ENCODE measurements at places on chromosomes 16 and 17.
A peak's percentile ranks its signal among the peaks of the same experiment; 100 is the strongest.

DNA sequence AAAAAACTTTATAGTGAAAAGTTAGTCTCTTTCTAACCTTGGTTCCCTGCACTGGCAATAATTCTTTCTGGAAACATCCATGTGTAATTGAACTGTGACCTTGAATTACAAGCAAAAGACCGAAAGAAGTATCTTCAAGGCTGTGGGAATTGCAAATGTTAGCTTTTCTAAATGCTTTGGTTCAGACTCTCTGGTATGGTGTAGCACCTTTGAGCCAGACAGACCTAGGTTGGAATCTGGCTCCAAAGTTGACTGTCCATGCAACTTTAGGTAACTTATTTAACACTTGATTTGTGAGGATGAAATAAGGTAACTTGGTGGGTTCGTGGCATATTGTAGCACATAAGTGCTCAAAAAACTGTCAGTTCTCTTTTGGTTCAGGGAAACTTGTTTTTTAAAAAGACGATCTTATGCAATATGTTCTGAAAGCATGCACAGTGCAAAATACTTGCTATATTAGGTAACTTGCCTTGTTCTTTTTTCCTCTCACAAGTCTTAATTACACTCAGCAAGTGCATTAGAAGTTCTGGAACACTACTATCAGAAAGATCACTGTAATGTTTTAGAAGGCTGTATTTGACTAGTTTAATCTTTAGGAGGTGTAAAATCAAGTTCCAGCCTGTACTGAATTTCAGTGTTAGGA lies 46.3 kb downstream of the TANGO6 start:
- H3K36me3 ChIP-seq: no peaks in the 10 kb centered on the region
- no peak overlapping the region for H3K4me3 ChIP-seq
- H3K4me1 ChIP-seq: no peaks in the 10 kb centered on the region
- no peak for DNase-seq
- no peak overlapping the region for H3K27ac ChIP-seq

- peak; percentile 81 for DNase-seq
- peaks cover 8% of the 10 kb centered on the region for H3K4me1 ChIP-seq
- no peaks in the 10 kb centered on the region for H3K36me3 ChIP-seq
These were observed 2.6 kb downstream of the PMP22 start for GRCh38 chr17:15262291-15263205.

GRCh38 chr17:61809816-61810392 lies 53.4 kb downstream of the BRIP1 start:
- DNase-seq: no peak
- H3K4me1 ChIP-seq: no peaks in the 10 kb centered on the region
- H3K36me3 ChIP-seq: peaks cover 11% of the 10 kb centered on the region
- no peak overlapping the region for H3K4me3 ChIP-seq
- no peak overlapping the region for H3K27ac ChIP-seq

DNA sequence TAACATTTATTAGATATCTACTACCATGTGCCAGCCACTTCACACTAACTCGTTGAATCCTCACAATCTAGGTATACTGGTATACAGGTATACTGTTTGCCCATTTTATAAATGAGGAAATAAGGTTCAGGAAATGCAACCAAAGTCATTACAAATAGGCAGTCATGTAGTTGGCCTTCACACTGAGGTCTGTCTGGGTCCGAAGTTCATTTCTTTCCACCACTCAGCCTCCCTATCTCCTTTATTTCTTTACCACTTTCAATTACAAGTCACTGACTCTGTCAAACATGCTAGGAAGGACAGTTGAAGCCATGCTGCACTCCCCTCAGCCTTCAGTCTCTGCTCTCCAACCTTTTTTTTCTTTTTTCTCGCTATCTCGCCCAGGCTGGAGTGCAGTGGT lies 20.7 kb upstream of the SIAH1 start:
- no peak for DNase-seq
- no peaks in the 10 kb centered on the region for H3K36me3 ChIP-seq
- H3K27me3 ChIP-seq: no peaks in the 10 kb centered on the region
- no peak overlapping the region for H3K27ac ChIP-seq
- no peak overlapping the region for H3K4me3 ChIP-seq
- peaks cover 3% of the 10 kb centered on the region for H3K4me1 ChIP-seq

DNA sequence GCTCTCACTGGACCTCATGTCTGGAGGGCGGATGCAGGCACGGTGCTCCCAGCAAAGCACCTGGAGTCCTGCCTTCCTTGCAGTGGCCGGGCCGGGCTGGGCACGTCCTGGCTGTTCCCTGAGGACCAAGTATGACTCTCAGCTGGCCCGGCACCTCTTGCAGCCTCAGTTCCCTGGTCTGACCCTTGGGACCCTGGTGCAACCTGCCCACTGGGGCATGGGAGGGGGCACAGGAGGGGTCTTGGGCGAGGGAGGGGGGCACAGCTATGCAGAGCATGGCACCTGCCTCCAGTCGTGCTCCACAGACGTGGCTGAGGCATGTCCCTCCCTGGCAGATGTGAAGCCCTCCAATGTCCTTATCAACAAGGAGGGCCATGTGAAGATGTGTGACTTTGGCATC lies 19.6 kb downstream of the MAP2K3 start:
- H3K36me3 ChIP-seq: no peaks in the 10 kb centered on the region
- no peaks in the 10 kb centered on the region for H3K4me1 ChIP-seq
- no peaks in the 10 kb centered on the region for H3K27me3 ChIP-seq
- no peak overlapping the region for H3K4me3 ChIP-seq

DNA sequence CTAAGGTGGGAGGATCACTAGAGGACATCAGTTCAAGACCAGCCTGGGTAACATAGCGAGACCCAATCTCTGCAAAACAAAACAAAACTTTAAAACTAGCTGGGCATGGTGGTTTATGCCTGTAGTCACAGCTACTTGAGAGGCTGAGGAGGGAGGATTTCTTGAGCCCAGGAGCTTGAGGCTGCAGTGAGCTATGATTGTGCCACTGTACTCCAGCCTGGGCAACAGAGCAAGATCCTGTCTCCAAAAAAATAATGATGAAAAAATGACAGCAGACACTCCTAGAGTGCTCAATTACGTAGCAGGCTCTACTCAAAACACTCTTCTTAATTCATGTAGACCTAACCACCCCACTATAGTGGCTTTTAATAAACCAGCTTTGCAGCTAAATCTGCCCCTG lies 12.9 kb downstream of the ERN2 start:
- H3K27me3 ChIP-seq: no peaks in the 10 kb centered on the region
- no peaks in the 10 kb centered on the region for H3K36me3 ChIP-seq
- H3K27ac ChIP-seq: no peak overlapping the region
- peaks cover 6% of the 10 kb centered on the region for H3K4me1 ChIP-seq
- DNase-seq: no peak
- H3K4me3 ChIP-seq: no peak overlapping the region

DNA sequence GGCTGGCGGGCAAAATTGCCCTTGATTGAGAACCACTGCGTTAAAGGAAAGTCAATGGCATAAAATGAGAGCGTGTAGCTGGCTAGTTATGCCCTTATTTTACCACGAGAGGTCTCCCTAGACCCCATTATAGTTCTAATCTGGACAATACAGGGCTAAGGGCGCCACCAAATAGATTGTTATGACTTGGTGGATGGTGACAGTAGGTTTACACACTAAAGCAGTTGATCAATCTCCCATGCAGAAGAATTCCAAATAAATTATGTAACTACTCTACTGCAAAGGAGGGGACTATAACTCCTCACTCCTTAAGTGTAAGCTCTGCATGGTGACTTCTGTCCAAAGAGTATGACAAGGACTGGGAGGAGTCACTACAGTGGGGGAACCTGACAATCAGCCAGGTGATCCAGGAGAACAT lies 20.4 kb upstream of the YPEL2 start:
- H3K4me1 ChIP-seq: no peaks in the 10 kb centered on the region
- H3K27ac ChIP-seq: no peak overlapping the region
- H3K36me3 ChIP-seq: no peaks in the 10 kb centered on the region
- no peak overlapping the region for H3K4me3 ChIP-seq
- peak; percentile 76 for DNase-seq
- H3K27me3 ChIP-seq: no peaks in the 10 kb centered on the region

DNA sequence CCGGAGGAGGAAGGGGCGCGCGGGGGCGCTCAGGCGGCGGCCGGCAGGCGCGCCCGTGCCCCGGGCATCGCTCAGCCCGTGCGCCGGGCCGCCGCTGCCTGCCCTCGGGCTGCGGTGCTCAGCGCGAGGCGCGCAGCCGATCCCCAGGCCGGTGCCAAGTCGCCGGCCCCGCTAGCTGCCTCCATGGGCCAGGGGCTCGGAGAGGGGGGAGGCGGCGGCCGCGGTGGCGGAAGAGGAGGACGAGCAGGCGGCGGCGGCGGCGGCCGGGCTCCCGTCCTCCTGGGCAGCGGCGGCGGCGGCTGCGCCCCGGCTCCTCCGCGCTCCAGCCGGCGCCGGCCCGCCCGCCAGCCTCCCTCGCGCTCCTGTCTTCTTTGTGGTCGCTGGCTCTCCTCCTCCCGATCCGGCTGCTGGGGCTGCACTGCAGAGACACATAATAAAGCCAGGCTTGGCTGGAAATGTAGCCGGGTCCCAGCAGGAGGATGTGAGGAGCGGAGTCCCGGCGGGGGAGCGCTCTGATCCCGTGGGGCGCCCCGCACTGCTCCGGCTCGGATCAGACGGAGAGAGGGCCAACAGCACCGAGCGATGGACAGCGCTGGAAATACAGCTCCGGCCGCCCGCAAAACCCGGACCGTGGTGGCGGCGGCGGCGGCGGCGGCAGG lies 889 bp upstream of the ZNF423 start:
- no peak overlapping the region for H3K27ac ChIP-seq
- H3K4me1 ChIP-seq: peaks cover 34% of the 10 kb centered on the region
- DNase-seq: peak; percentile 93

- H3K4me1 ChIP-seq: no peaks in the 10 kb centered on the region
- no peak overlapping the region for H3K4me3 ChIP-seq
- H3K27me3 ChIP-seq: no peaks in the 10 kb centered on the region
- DNase-seq: no peak
- no peaks in the 10 kb centered on the region for H3K36me3 ChIP-seq
- no peak overlapping the region for H3K27ac ChIP-seq
These were observed 72.8 kb upstream of the MED9 start for GRCh38 chr17:17403899-17404576.

- peak overlapping the region; percentile 99 for H3K4me3 ChIP-seq
- H3K36me3 ChIP-seq: no peaks in the 10 kb centered on the region
- H3K4me1 ChIP-seq: peaks cover 3% of the 10 kb centered on the region
These were observed 630 bp downstream of the GRB2 start for GRCh38 chr17:75404731-75405364.

DNA sequence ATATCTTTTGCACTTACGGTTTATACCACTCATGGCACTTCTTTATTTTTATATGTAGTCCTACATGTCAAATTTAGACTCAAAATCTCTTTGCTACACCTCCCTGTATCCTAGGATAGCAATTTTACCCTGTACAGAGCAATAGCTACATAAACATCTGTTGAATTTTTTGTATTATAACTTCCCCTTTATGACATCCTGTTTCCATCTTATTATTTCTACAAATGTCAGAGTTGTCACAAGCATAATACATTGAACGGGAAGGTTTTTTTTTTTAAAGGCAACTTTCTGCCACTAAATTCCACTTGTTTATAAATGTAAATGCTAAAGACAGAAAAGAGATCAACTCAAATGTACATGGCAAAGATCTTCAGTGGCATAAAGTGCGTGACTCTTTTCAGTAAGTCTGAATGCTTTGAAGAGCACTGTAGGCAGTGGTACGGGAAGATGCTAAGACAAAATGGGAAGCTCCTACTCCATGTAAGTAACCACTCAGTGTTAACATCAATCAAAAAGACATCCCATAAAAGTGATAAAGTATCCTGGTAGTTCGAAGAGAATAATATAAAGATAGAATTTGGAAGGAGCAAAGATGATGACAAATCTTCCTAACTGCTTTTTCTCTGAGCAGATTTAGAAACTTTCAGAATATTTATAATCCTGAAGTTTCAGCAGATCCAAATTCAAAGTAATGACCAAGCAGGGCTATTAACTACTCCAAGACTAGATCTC lies 26.8 kb downstream of the GNA13 start:
- no peaks in the 10 kb centered on the region for H3K36me3 ChIP-seq
- no peak for DNase-seq
- H3K27ac ChIP-seq: no peak overlapping the region
- H3K4me1 ChIP-seq: no peaks in the 10 kb centered on the region

DNA sequence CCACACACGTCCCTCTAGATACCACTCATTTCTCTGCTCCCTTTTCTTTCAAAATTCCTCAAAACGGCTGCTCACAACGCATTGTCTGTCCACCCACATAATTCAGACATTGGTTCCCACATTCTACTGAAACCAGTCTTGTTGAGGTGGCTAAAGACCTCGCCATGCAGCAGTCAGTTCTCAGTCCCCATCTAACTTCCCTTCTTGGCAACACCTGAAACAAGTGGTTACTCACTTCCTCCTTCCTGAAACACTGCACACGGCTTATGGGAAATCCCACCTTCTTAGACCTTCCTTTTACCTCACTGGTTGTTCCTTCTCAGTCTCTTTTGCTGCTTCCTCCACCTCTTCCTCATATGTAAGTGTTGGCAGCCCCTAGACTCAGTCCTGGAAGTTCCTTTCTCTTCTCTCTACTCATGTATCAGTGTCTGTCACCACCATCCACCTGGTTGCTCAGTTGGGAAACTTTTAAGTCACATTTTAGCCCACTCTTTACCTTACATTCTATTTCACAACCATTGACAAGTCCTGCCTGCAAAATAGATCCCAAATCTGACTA lies 277.1 kb downstream of the CEP112 start:
- H3K4me3 ChIP-seq: no peak overlapping the region
- peaks cover 11% of the 10 kb centered on the region for H3K4me1 ChIP-seq
- H3K36me3 ChIP-seq: no peaks in the 10 kb centered on the region
- no peak for DNase-seq

- H3K27ac ChIP-seq: no peak overlapping the region
- no peaks in the 10 kb centered on the region for H3K4me1 ChIP-seq
- peaks cover 5% of the 10 kb centered on the region for H3K36me3 ChIP-seq
- no peaks in the 10 kb centered on the region for H3K27me3 ChIP-seq
- no peak overlapping the region for H3K4me3 ChIP-seq
- no peak for DNase-seq
These were observed 122.3 kb downstream of the MRTFB start for GRCh38 chr16:14193316-14193871.

GRCh38 chr17:61183793-61184192 lies 215.8 kb upstream of the TBX2 start:
- H3K4me3 ChIP-seq: no peak overlapping the region
- H3K27me3 ChIP-seq: no peaks in the 10 kb centered on the region
- H3K36me3 ChIP-seq: no peaks in the 10 kb centered on the region

GRCh38 chr17:19705771-19706770 lies 10.3 kb downstream of the SLC47A2 start:
- no peaks in the 10 kb centered on the region for H3K27me3 ChIP-seq
- no peaks in the 10 kb centered on the region for H3K36me3 ChIP-seq
- no peak overlapping the region for H3K4me3 ChIP-seq
- peaks cover 50% of the 10 kb centered on the region for H3K4me1 ChIP-seq

DNA sequence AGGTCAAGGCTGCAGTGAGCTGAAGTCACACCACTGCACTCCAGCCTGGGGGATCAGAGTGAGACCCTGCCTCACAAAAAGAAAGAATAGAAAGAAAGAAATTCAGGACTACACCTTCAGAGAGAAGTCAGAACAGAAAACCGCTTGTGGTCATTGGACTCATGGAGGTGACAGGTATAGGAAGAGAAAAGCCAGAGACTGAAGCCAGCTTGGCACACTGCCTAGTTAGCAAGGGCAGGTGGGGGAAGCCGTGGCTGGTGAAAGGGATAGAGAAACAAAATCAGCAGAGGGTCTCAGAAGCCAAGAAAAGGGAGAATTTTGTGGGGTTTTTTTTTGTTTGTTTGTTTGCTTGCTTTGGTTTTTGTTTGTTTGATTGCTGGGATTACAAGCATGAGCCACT lies 32.9 kb upstream of the SKAP1 start:
- H3K4me3 ChIP-seq: no peak overlapping the region
- H3K27me3 ChIP-seq: peaks cover 79% of the 10 kb centered on the region
- no peaks in the 10 kb centered on the region for H3K4me1 ChIP-seq
- H3K27ac ChIP-seq: no peak overlapping the region
- no peak for DNase-seq

Measured in neural progenitor cell (in vitro differentiated cells).